ENCODE measurements at places on chromosomes 5 and 9. TPM values are rescaled to one million over a fixed set of nuclear protein-coding genes. Genes with fewer than 3 reads are reported as not detected.

PLEKHG4B gene
- 0.06 TPM for total RNA-seq

PTPRD gene
- total RNA-seq = 0.18 TPM

DNA sequence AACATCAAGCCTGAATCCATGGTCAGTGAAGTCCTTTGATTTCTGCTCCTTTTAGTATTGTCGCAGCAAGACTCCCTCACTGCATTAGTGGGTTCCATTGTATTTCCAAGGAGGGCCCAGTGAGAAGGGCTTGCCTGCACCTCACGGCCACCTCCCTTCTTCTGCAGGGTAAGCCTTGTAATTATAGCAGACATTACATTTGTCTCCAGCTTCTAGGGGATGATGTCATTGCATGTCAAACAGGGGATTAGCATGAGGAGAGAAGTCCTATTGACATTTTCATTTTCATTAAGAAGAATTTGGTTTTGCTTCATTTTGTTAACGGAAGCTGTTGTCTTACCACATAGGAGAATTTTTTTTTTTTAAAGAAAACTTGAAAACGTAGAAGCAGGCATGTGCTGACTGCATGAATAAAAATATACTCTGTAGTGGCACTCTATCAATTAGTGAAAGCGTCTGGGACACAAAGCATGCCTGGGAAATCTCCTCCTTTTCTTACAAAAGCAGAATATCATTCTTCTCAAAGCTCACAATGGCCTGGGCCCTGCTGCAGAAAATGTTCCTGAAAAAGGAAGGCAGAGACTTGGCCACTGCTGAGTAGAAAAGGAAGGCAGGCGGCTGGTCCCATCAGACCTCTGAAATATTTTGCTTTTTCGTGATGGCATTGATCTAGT is 27.1 kb downstream of the MAP1B start:
- H3K27ac ChIP-seq = no peak overlapping the region

DNA sequence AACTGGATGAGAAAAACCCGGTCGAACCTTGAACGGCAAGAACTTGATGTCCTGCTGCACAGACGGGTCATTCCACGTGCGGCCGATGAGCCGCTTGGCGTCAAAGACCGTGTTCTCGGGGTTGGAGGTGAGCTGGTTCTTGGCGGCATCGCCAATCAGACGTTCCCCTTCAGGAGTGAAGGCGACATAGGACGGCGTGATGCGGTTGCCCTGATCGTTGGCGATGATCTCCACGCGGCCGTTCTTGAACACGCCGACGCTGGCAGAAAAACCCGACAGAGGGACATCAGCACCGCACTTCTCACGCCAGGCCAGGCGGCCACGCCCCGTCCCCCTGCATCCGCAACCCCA is 519 bp downstream of the HSPA5 start:
- H3K4me3 ChIP-seq = peak overlapping the region; percentile 100
- H3K27me3 ChIP-seq = peaks cover 10% of the 10 kb centered on the region
- H3K36me3 ChIP-seq = peaks cover 59% of the 10 kb centered on the region
- H3K4me1 ChIP-seq = peaks cover 60% of the 10 kb centered on the region
- no peak for DNase-seq
- H3K27ac ChIP-seq = peak overlapping the region; percentile 99

DNA sequence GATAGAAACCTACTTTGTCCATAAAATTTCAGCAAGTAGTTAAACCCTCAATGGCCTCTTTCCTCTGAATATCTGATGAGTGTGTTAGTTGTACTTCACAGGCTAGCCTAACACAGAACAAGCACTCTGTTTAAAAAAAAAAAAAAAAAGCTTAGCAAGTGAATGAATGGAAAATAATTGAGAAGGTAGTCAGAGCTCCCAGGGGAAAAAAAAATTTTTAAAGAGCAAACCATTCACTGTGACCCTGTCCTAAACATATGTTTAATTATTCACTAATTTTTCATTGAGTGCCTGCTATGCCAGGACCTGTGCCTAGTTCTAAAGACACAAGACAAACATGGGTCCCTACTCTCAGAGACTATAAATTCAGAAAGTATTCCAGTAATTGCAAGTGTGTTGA is 69.3 kb downstream of the SH3RF2 start:
- H3K4me3 ChIP-seq = no peak overlapping the region
- no peaks in the 10 kb centered on the region for H3K36me3 ChIP-seq
- no peaks in the 10 kb centered on the region for H3K4me1 ChIP-seq
- H3K27ac ChIP-seq = no peak overlapping the region
- H3K27me3 ChIP-seq = peaks cover 18% of the 10 kb centered on the region

DNA sequence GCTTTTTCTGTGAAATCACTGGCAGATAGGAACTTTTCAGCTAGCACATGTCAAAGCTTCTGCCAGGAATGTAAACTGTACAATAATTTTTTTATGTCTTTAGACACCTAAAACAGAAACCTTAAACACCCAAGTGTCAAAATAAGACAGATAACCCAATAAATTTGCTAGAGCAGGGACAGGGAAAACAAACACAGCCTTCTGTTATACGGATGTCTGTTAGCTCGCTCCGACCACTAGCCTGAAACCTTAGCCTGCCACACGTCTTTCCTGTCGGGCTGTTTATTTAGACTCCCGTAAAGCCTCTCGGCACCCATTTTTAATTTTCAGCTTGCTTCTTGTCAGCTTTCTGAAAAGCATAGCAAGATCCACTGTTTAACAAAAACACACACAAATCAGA is 355.4 kb upstream of the SLC24A2 start:
- peaks cover 14% of the 10 kb centered on the region for H3K27me3 ChIP-seq
- H3K36me3 ChIP-seq = no peaks in the 10 kb centered on the region

DNA sequence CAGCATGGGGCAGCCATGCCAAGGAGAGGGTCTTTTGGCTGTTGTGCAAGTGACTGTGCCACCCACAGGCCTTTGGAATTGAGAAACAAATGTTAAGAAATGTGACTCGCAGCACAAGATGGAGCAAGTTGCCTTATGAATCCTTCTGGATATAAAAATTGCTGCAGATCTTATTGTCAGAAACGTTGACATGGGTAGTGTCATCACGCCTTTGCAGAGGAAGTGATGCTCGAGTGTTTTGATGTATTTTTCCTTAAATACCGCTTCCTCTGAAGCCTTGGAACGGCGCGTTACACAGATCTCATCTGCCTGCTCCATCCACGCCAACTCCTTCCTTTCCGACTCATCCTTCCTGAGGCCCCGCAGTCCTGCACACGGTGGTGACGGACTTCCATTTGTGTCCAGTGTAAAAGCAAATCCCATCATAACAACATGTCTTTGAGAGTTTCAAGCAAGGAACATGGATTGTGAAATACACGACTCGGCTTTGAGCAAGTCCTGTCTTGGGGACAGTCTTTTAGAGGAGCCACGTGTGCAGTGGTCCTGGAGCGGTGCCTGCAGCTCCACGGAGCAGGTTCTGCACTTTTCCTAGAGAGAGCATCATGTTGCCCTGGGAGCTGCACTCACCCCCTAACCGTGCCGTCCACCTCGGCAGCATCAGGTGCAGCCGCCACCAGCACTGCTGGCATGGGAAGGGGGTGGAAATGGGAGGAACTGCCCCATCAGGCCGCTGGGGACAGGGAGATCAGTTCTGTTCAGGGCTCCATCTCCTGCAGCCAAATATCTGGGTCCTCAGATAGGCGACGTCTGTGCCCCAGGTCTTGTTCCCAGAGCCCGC is 15.1 kb downstream of the ROPN1L start:
- H3K27ac ChIP-seq = no peak overlapping the region
- no peaks in the 10 kb centered on the region for H3K27me3 ChIP-seq

DNA sequence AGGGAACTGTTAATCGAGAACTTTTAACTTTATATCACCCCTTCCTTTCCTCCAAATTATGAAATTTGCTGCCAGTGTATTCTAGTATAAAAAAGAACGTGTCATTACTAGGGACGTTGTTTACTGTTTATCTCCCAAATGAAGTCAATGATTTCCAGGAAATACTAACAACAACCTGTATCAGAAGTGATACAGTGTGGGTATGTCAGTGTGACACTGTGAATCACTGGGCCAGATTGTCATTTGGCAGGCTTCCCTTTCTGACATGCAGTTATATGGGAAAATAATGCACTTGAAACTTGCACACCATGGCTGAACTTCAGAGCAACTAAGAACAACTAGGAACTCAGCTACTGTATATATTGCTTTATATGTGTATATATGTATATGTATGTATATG is 12.6 kb downstream of the ZNF462 start:
- no peak for DNase-seq
- H3K27ac ChIP-seq = no peak overlapping the region
- no peaks in the 10 kb centered on the region for H3K4me1 ChIP-seq

DNA sequence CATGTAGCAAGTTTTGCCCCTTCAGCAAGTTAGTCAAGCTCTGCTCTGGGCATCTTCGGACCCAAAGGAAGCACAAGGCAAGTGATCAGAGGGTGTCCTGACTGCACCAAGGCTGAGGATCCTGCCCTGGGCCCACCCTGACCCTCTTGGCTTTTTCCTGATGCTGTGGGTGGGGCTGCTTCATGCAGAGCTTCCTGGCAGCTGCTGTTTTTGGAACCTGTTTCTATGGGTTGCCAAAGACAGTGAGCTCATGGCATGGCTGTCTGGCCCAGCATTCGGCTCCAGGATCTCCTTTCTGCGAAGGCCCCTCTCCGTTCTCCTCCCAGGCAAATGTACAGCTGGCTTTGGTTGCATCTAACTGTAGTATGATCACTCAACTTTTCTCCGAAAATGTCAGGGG is 497.9 kb downstream of the ARHGEF28 start:
- H3K27ac ChIP-seq = no peak overlapping the region
- H3K27me3 ChIP-seq = peaks cover 8% of the 10 kb centered on the region
- H3K4me3 ChIP-seq = no peak overlapping the region
- H3K4me1 ChIP-seq = no peaks in the 10 kb centered on the region
- H3K36me3 ChIP-seq = no peaks in the 10 kb centered on the region
- no peak for DNase-seq

DNA sequence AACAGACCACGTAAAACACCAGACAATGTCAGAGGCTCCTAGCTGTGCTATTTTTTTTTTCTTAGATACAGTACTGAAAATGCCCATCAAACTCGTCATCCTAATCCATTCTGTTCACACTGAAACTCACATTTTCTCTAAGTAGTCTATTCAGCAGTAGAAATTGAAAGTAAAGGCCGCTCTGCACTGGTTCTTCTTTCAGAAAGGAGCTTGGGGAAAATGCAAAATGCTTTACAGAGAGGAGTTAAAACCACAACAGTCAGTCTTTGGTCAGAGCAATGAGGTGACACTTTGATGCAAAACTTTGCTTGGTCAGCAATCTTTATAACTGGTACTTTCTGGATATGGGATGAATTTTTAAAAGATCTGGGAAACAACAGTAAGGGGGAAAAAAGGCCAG is 43.8 kb upstream of the SUSD1 start:
- peaks cover 29% of the 10 kb centered on the region for H3K4me1 ChIP-seq
- H3K36me3 ChIP-seq = peaks cover 36% of the 10 kb centered on the region
- peak; percentile 8 for DNase-seq
- H3K4me3 ChIP-seq = no peak overlapping the region
- no peaks in the 10 kb centered on the region for H3K27me3 ChIP-seq
- H3K27ac ChIP-seq = peak overlapping the region; percentile 58

- H3K27me3 ChIP-seq = peaks cover 8% of the 10 kb centered on the region
- H3K36me3 ChIP-seq = no peaks in the 10 kb centered on the region
- no peak overlapping the region for H3K27ac ChIP-seq
- H3K4me1 ChIP-seq = peaks cover 15% of the 10 kb centered on the region
- no peak for DNase-seq
- no peak overlapping the region for H3K4me3 ChIP-seq
Observed at GRCh38 chr5:122842016-122842580, 3.3 kb upstream of the SNX24 start.

DNA sequence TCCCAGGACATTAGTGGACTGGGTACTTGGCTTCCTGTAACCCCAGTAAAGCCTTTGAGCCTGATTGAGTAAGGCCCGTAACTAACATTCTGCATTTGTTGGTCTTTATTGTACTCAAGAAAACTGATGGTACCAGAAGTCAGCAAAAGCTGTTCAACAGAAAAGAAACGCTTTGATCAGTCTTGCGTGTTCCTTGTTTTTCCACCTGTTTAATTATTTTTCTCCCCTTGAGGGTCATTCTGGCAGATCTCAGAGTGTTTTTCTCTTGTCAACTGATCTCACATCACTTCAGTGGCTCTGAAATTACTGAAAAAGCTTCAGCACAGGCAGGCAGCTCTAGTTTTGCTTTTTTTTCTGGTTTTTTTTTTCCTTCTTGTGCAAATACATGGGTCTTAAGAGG is 6.1 kb upstream of the TMEM268 start:
- DNase-seq = no peak
- H3K27me3 ChIP-seq = no peaks in the 10 kb centered on the region
- H3K36me3 ChIP-seq = peaks cover 33% of the 10 kb centered on the region
- no peak overlapping the region for H3K4me3 ChIP-seq

GRCh38 chr5:14362491-14362890 is 219.1 kb upstream of the OTULINL start:
- H3K27me3 ChIP-seq = no peaks in the 10 kb centered on the region
- H3K4me3 ChIP-seq = no peak overlapping the region
- no peak for DNase-seq
- H3K36me3 ChIP-seq = peaks cover 5% of the 10 kb centered on the region

DNA sequence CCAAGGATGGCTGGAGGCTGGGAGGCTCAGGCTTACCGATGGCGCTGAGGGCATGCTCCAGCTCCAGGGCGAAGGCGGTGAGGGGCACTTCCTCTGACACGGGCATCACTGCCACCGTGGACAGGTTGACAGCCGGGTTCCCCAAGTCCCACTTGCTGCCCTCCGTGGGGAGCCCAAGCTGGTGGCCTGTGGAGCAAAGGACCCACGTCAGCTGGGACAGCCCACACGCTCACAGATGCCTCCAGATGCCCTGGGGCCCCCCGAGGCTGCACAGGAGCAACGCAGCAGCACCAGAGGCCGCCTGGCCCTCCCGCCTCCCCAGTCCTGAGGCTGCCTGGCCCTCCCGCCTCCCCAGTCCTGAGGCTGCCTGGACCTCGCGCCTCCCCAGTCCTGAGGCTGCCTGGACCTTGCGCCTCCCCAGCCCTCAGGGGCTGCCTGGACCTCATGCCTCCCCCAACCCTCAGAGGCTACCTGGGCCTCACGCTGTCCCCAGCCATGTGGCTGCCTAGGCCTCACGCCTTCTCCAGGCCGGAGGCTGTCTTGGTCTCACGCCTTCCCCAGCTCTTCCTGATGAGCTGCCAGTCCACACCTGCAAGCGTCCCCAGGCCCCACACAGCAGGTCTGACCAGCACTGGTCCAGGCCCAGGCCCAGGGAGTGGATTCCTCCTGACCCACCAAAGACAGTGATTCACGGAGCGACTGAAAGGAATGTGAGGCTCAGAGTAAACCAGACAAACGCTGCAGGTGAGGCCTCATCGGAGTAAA is 25.6 kb upstream of the NSMF start:
- H3K4me1 ChIP-seq = no peaks in the 10 kb centered on the region
- H3K4me3 ChIP-seq = no peak overlapping the region
- no peak overlapping the region for H3K27ac ChIP-seq
- no peaks in the 10 kb centered on the region for H3K27me3 ChIP-seq
